ENCODE measurements at places on chromosomes 5 and 9.

GRCh38 chr9:92954049-92954861, 6.9 kb downstream of the FGD3 start:
- DNase-seq = no peak

GRCh38 chr9:27801545-27801944, 228.3 kb upstream of the C9orf72 start:
- DNase-seq = no peak

DNA sequence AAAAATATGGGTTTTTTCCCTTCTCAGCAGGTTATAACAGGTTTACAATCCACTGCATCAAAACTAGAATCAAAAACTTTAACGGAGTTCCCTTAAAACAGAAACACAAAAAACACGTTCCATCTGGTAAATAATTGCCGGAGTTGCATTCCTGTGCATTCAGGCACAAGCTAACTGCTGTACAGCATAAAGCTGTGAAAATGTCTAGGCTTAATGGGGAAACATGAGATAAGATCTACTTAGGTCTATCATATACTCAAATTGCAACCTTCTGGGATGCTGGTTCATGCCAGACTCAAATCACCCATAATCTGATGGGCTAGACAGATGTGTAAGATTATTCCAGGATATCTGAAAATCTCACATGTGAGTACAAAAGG, 265.3 kb downstream of the DOCK8 start:
- DNase-seq = no peak

DNA sequence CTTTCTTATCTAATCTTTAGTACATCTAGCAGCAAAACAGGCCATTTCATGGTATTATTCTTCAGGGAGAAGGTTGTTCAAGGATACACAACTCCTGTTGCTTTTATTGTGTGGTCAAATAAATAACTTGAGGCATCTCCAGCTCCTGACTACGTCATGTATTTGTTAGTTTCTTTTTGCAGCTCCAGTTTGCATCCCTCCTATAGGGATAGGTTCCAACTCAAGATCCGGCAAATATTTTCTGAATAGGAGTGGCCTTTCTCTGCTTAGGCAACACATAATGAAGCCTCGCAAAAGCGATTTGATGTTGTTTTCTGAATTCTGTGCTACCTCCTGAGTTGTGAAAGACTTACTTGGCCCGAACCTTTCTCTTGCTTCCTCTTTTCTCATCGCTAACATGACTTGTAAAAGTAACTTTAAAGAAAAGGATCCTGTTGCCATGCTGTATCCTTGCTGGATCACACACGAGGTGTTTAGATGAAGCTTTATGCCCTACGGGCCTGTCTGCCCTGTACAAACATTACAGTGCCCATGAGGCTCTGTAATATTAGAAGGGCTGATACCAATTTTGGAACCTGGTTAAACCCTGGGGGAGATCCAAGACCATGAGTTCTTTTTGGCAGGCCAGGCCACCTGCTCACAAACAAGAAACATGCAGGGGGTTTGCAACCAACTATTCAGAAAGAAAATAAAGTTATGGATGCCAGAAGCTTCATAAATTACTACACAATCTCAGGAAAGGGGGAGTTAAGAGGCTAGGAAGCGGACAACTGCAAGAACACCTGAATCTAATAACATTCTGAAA, 149.8 kb upstream of the FGF10 start:
- DNase-seq = no peak

DNA sequence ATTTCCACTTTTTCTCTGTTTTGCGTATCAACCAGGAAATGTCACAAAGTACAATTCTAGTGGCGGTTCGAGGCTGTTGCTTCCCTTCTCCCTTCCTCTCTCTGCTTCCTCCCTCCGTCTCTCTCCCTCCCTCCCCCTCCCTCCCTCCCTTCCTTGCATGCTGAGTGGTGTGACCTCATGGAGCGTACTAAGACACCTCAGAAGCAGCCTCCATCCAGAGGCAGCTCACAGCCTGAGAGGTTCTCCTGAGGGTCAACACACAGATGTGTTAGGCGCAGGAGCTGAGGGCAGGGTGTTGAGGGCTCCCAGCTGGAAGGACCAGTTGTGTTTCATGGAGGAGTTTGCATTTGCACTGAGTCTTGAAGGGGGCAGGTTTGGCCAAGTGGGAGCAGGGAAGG, 57.7 kb downstream of the COL5A1 start:
- no peak for DNase-seq

DNA sequence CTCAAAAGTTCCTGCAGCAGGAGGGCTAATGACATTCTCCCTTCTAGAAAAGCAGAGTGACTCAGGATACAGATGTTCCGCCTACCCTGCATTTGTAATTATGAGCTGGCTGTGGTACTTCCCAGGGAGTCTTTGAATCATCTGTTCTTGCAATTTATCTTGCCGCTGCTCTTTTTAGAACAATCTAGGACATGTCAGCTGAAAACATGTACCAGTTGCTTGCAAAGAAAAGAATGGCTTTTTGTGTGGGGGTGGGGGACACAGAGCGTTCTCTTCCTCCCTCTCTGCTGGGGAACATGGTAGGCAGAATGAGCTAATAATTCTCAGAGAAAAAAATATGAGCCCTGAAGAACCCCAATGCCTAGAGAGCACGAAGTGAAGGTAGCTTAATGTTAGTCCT, 51.7 kb upstream of the TUT7 start:
- DNase-seq = peak; percentile 6

DNA sequence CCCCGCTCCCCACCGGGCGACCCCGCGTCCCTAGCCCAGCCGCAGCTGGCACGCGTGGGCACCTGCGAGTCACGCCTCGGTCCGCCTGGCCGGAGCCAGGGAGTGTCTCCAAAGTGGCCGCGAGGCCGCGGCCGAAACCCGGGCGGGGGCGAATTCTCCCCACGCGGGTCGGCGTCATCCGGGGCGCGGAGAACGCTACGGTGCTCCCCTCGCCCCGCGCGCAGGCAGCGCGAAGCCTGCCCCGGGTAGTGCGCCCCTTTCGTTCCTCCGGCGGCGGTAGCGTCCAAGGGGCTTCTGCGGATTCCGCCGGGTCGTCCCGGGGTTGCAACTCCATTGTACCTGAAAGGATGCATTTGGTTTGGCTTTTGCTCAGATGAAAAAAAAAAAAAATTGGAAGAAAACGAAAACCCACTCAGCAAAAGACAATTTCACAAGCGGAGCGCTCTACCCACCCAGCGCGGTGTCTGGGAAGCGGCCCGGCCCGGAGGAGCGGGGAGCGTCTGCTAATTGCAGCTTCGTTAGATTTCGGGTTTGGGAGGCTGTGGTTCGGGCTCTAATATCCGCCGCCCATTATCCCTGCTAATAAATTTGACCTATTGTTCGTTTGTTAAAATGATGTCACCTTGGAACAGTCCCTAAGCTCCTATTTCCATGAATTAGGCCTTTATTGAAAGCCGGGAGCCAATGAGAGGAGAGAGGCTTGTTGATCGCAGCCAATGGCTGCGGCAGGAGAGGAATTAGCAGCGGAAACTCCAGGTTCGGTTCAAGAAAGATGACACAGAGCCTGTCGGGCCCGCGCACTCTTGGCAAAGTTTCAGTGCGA, at the start of gene TLX3:
TLX3 (plus strand) TSS at position 796 of the 823 bp plus-strand sequence. CDS start 118 bp downstream, outside the sequence.
- peak; percentile 93 for DNase-seq

DNA sequence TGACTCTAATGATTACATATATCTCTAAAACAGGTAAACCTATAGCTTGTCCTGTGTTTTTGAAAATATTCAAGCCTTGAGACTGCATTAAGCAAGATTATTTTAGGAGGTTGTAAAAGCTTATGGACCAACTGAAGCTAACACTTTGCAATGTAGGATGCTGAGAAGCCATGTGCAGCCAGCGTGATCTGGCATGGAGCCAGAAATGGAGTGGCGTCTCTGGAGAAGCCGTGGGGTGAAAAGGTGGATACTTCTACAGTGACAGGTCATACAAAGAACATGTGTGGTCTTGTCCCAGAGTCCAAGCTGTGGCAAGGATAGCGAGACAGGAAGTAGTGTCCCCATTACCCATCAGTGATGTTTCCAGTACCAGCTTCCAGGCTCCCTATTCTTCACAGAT, 100.8 kb upstream of the CD180 start:
- DNase-seq = no peak

DNA sequence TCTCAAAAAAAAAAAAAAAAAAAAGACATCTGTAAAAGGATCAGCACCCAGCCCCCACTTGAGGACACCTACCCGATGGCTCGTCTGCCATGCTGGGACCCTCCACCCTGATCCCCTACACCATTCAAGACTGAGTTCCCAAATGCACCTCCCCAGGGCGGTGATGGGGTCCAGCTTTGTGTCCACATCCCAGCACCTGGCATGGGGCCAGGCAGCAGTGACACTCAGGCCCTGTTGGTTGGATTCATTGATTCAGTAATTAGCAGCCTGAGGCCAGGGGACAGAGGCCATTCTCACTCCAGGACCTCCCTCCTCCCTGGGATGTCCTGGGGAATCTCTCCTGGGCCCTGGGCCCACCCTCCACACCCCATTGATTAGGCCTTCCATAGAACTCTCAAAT, 88.8 kb upstream of the RUFY1 start:
- no peak for DNase-seq

GRCh38 chr5:16865151-16865550, 70.9 kb downstream of the MYO10 start:
- DNase-seq = no peak

GRCh38 chr5:58929726-58930125, 346.9 kb downstream of the RAB3C start:
- no peak for DNase-seq

GRCh38 chr9:114894609-114895433, 35.6 kb downstream of the TNFSF8 start:
- DNase-seq = peak; percentile 68

GRCh38 chr5:167363065-167363464, 928.4 kb upstream of the WWC1 start:
- no peak for DNase-seq

All from HTR-8/SVneo (cell line).